Nucleus accumbens (tissue), 56 donors: ENCODE measurements at places on chromosomes 4 and X.

- no peak for DNase-seq
These were observed 136.4 kb upstream of the FGF13 start for GRCh38 chrX:138847930-138848329.

DNA sequence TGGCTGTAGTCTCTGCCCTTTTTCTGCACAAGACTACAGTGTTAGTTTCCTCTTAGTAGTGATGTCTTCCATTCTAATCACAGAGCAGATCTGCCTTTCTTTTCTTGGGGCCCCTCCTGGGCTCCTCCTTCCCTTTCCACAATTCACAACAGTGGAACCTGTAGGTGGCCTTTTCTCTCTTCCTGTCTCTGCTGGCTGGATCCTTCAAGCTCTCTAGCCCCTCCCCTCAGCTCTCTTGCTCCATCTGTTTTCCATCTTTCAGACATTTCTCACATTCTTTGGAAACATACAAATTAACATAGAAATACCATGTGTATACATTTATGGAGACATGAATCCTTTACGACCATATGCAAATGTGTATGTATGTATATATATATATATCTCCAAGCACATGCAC, 304 bp upstream of the SPIN2A start:
- no peak for DNase-seq

GRCh38 chr4:76156635-76157034, 8.4 kb upstream of the NUP54 start:
- no peak for DNase-seq

DNA sequence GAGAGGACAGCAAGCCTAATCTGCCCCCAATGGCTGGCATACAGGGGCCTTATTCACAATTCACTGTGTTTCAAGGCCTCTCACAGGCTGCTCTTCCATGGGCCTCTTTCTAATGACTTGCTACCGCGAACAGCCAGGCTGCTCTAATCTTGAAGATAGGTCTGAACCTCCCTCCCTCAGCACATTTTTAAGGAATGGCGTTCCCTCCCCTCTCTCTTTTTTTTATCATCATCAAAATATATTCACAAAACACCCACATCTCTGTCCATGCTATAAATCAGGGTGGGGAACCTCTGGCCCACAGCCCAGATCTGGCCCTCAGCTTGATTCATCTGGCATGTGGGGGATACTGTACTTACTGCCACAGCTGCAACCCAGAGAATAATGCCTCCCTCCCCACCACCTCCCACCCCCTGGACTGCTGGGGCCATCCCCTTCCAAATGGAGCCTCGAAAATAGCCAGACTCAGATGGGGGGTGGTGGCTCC, 76.2 kb upstream of the PLAC1 start:
- no peak for DNase-seq

DNA sequence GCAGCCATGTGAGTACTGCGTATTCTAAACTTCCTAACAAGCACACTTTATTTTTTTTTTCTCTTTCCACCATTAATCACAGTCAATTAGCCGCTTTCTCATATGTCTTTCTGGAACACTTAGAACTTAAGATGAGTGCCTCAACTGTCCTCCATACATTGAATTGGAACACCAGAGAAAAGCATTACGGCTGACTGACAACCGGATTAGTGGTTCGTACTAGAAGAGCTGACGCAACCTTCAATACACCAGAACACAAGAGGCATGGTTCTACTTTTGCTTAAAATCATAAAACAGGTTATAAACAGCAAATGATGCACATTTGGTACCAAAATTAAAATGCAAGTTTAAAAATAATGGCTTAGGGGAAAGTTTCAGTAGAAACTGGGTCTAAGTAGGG, 3.3 kb downstream of the TMEM47 start:
- no peak for DNase-seq

GRCh38 chr4:105061731-105062130, 84.9 kb upstream of the TET2 start:
- DNase-seq: no peak

DNA sequence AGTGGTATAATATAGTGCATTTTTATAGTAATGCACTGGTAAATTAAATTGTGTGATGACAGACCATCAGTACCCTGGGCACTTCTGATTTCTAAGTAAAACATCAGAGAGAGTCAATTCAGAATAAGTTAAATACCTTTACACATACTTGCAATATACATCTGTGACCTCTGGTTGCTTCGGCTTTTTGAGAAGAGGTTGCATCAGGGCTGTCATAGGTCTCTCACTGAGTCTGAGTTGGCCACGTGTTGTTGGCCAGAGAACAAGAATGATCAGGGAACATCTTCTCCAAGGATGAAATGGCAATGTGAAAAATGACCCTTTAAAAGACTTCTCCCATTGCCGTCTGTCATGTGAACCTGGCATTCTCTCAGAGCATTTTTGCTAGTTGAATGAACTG, 36.9 kb upstream of the PUDP start:
- no peak for DNase-seq

- no peak for DNase-seq
These were observed 24.7 kb downstream of the APBB2 start for GRCh38 chr4:41189666-41190065.

GRCh38 chrX:108168961-108169740, 77.6 kb downstream of the ATG4A start:
- DNase-seq: no peak

- DNase-seq: no peak
These were observed 281.9 kb upstream of the MAD2L1 start for GRCh38 chr4:120348521-120348920.

DNA sequence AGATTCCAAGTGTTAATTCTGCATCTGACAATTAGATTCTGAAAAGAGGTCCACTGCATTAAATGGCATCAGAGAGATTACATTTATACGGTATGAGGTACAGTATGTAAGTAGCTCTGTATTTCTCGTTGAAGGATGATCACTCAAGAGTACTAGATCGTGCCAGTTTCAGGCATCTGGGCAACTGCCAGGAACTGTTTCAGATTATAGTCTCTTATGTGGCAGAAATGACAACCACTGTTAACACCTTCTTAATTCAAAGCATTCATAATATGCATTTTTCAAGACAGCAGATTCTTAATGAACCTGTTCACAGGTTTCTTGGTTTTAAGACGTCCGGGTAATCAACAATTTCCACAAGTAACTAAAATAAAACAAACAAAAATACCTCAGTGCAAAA, 1.6 kb downstream of the ANKRD50 start:
- no peak for DNase-seq

- no peak for DNase-seq
These were observed 163.2 kb downstream of the HHIP start for GRCh38 chr4:144809056-144809640.

- DNase-seq: peak; percentile 15
These were observed 100.5 kb downstream of the PRDM5 start for GRCh38 chr4:120821977-120822376.

DNA sequence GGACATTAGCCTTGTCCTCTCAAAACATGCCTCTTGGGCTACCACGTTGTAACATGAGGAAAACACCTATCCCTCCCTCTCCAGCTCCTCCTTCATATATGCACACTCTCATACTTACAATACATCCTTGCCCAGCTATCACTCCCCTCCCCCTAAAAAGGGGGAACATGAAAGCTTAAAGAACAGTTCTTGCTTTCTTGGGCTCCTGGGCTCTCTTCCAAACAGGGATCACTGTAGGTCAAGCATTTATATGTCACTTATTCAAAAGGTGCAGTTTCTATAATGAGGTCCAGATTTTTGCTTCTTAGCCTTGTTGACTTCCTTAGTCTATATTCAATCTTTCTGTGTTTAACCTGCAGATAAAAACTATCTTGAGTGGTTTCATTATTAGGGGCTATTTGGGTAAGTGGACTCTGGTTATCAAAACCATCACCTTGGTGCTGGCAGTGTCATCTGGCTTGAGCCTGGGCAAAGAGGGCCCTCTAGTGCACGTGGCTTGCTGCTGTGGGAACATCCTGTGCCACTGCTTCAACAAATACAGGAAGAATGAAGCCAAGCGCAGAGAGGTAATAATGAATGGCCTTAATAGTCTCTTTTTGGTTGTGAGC, 119.4 kb downstream of the AKAP4 start:
- DNase-seq: no peak

- DNase-seq: no peak
These were observed 145.0 kb downstream of the SPCS3 start for GRCh38 chr4:176464748-176465147.

DNA sequence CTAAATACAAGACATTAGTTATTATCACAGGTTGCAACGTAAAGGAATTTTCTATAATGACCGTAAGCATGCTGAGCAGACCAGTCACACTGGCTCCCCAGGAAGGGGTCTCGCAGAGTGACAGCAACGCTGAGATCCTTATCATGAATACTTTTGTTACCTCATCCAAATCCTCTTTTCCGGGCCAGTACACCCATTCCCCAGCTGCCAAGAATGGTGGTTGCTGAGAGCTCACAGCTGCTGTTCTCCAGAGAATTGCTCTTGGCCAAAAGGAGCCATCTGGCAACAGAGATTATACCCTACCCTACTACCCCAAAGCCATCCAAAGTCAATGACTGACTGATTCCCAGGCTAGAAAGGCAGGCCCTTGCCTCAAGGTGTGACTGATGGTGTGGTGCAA, 91.6 kb downstream of the FUNDC1 start:
- no peak for DNase-seq

DNA sequence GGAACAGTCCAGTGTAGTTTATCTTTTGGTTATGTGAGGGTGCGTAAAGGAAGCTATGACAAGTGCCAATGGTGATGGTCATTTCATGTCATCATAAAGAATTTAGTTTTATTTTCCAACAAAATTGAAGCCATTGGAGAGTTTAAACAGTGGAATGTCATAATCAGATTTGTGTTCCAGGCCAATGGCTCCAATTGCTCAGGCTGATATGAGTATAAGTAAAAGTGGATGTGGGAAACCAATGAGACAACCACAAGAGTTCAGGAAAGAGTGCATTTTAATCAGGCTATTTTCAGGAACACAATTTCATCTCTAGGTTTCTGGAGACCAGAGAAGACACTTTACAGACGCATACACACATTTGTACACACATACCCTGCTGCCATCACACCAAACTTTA, 20.7 kb downstream of the SPANXC start:
- no peak for DNase-seq

- DNase-seq: no peak
These were observed 233.6 kb downstream of the ZNF674 start for GRCh38 chrX:46311581-46312120.

DNA sequence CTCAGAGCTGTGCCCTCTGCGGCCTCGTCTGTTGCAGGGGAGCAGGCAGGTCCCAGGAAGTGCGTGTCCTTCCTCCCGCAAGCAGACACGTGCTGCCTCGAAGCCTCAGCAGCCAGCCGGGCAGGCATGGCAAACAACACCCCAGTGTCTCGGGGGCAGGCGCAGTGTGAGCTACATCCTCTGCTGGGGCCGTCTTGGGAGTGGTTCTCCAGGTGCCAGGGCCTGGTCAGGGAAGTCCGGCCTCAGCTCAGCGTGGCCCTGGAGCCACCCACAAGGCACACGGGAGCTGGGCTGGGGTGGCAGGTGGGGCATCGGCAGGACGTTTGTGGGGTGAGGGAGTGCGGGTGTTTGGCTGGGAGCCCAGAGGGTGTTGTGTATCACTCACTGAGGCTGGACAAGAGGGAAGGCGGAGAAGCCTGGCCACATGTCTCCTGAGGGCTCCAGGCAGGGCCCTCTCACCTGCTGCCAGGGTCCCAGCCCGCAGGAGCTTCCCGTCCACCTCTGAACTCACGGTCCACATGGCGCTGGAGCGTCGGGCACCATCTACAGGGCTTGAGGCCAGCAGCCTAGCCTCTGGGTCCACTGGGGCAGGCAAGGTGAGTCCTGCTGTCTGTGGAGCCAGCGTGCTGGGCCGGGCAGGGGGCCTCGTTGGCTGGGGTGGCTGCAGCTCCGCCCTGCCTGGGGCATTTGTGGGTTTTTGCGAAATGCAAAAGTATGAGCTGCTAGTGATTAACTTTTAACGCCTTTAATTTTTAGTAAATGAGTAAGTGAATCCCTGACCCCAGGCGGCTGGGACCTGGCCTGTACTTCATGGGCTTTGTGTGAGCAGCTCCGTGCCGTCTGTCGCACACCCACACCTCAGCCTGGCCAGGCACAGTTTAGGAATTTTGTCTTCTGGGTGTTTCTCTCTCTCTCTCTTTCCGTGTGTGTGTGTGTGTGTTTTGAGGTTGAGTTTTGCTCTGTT, 17.3 kb upstream of the UVSSA start:
- no peak for DNase-seq

DNA sequence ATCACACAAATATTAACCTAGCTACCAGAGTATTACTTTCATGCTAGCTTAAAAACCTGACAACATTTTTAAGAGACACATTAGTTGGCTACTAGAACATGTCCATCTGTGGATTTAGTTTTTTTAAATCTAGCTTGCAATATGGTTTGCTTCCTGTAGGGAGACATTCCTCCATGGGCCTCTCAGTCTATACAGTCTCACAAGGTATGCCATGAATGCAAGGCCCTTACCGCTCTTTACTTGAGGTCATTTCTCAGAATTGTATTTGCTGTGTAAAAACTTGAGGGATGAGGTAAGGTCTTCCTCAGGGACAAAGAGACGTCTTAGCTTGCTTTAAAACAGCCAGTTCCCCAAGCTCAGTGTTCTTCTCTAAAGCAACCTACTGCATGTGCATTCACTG, 26.9 kb downstream of the UBA6 start:
- DNase-seq: no peak

- DNase-seq: no peak
These were observed 3.7 kb downstream of the CTAG2 start for GRCh38 chrX:154649503-154650220.

DNA sequence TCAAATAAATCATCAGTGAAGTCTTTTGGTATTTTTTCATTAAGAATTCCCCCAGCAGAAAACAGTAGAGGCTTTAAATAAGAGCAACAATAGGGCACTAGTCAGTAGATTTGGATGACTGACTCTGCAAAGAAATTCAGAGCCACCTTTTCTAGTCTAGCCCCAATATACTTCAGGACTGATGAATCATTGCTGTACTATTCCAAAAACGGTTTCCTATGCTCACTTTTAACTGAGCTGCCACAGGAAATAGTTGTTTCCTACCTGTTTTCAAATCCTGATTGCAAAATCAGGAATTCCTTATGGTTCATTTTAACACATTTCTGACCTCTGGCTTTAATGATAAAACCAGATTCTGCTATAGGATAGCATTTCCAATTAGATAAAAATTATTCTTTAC, 171.6 kb downstream of the NR3C2 start:
- DNase-seq: no peak
